ENCODE measurements at places on chromosomes 3 and 15. TPM values are rescaled to one million over a fixed set of nuclear protein-coding genes. Genes with fewer than 3 reads are reported as not detected.

VPS18 gene
- total RNA-seq = 45.8 TPM

TEX55 gene
- total RNA-seq = not detected

TMEM45A gene
- 13.7 TPM for total RNA-seq

MANF gene
- total RNA-seq = 90.5 TPM

IL17RE gene
- total RNA-seq = 0.63 TPM

CAV3 gene
- not detected for total RNA-seq

GOLGA8S gene
- total RNA-seq = under 0.01 TPM

TMEM212 gene
- total RNA-seq = not detected

NUP210 gene
- total RNA-seq = not detected

FETUB gene
- not detected for total RNA-seq

ZNF660 gene
- total RNA-seq = 2.1 TPM

UACA gene
- total RNA-seq = 157 TPM

OSBPL10 gene
- total RNA-seq = 5.0 TPM

All from bronchial smooth muscle cell (primary cell).